Omental fat pad (tissue), 4 donors: ENCODE measurements at places on chromosomes 11 and 22. TPM values are rescaled to one million over a fixed set of nuclear protein-coding genes. Genes with fewer than 3 reads are reported as not detected.

Gene RGL4
- total RNA-seq = 1.3 TPM

DNA sequence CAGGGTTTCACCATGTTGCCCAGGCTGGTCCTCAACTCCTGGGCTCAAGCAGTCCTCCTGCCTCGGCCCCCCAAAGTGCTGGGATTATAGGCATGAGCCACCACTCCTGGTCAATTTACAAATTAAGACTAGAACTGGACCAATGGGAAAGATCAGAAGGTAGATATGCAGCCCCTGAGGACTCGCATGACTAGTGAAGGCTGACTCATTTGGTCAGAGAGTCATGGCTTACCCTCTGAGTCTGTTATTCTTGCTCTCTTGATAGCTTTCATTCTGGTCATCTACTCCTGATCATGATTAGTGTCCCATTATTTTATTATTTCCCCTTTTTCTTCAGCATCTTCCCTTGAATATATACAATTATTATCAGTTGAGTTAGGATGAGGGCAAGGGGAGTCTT, 2.7 kb upstream of the LDHAL6A start:
- no peak for DNase-seq

Gene HTR3A
- not detected for total RNA-seq

GRCh38 chr11:76051937-76052336, 154.4 kb downstream of the WNT11 start:
- DNase-seq = no peak

GRCh38 chr11:129729216-129729615, 86.4 kb upstream of the TMEM45B start:
- no peak for DNase-seq

GRCh38 chr22:49290711-49291110, 537.0 kb downstream of the BRD1 start:
- DNase-seq = no peak

DNA sequence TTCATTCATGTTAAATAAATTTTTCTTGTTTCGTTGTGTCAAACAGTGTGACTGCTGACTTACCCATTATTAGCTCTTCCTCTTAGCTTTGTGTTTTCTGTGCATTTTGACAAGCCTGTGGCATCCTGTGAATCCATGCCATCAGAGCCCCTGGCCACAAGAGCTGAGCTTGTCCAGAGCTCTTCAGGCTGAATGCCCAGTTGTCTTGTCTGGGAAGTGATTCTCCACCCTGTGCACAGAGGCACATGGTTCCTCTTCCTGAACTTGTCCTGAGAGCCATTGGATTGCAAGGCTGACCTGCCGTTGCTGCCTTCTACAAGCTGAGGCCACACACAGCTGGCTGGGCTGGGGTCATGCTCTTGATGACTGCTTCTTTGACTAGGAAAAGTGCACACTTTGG, 64.1 kb downstream of the PPP6R3 start:
- no peak for DNase-seq

GRCh38 chr11:20308601-20309000, 54.9 kb upstream of the HTATIP2 start:
- no peak for DNase-seq

DNA sequence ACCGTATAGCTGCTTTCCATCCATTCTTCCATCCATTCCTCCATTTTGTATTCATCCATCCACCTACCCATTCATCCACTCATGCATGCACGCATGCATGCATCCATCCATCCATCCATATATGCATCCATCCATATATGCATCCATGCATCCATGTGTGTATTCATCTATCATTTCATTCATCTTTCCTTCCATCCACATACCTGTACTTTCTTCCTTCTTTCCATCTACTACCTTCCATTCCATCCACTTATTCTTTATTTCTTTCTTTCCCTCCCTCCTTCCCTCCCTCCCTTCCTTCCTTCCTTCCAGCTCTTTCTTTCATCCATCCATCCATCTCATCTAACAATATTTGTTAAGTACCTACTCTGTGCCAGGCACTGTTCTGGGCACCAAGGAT, 19.9 kb downstream of the KIAA1671 start:
- DNase-seq = no peak

Gene OLFML1
- 6.5 TPM for total RNA-seq

DNA sequence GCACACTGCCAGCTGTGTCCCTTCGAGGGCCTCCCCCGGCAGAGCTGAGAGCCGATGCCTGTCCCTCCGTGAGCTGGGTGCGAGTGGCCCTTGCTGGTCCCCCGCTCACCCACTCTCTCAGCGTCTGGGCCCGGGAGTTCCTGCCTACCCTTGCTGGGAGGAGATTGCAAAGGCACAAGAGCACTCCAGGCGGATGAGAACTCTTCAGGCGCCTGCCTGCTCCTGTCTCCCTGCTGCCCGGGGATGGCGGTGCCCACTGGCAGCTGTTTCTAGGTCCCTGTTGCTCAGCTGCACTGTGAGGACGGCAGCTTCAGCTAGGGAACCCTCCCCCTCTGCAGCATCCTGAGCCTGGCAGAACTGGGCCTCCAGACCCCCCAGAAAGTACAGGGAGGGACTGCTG, 61.1 kb downstream of the FLRT1 start:
- no peak for DNase-seq

DNA sequence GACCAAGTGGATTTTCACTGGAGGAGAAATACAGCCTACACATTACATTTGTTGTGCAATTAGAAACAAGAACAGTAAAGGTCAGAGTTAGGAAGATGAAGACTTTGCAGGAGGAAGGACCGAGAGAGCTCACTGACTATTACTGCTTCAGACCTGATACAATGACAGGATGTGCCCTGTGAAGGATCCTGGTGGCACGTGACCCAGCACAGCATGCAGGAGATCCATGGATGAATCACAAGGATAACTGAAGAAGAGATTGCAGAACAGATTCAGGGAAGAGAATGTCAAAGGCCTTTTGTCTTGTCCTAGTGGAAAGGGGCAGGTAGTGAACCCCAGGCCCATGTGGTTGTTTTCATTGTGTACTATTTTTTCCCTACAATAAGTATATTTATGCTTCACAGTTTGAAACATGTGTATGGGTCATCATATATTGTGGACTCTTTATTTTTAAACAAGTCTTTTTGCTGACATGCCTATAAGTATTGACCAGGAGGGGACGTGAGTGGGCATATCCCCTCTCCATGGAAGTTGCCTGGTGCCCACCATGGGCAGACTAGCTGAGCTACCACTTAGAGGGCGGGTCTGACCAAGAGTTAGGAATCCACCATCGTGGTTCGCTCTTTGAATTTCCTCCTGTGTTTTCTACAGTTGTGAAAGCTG, 44.3 kb downstream of the RASSF10 start:
- DNase-seq = no peak

DNA sequence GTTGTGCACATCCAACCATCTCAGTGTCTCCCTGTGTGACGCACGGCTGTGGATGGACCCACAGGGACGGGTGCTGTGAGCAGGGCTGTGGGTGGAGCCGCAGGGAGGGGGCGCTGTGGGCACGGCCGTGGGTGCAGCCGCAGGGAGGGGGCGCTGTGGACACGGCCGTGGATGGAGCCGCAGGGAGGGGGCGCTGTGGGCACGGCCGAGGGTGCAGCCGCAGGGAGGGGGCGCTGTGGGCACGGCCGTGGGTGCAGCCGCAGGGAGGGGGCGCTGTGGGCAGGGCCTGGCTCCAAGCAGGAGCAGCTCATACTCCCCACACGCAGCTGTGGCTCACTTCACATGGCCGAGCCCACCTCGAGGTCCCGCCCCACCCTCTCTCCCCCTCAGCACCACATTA, 6.0 kb upstream of the MAPK11 start:
- no peak for DNase-seq

Gene YPEL4
- total RNA-seq = 1.8 TPM

DNA sequence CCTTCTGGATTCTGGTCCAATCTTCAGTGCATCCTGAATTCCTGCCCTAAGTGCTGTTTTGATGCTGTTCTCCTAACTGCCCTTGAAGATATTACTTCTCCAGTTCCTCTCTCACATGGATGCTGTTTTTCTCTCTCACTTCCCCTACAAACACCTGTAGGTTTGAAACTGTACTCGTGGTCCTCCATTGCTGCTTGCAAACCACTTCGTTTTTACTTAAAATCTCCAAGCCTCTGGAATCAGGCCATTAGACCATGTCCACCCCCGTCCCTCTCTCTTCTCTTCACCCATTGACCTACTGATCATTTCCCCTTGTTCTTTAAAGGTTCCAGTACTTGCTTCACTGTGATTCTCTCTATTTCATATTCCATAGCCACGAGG, 988.1 kb downstream of the NTM start:
- no peak for DNase-seq

Gene PDE2A
- 71.9 TPM for total RNA-seq

GRCh38 chr11:35553021-35553420, 27.6 kb upstream of the PAMR1 start:
- no peak for DNase-seq

- no peak for DNase-seq
Observed at GRCh38 chr22:28172892-28173670, 254.0 kb upstream of the PITPNB start.

Gene PLAAT3
- 125 TPM for total RNA-seq

Gene ESAM
- total RNA-seq = 70.0 TPM

DNA sequence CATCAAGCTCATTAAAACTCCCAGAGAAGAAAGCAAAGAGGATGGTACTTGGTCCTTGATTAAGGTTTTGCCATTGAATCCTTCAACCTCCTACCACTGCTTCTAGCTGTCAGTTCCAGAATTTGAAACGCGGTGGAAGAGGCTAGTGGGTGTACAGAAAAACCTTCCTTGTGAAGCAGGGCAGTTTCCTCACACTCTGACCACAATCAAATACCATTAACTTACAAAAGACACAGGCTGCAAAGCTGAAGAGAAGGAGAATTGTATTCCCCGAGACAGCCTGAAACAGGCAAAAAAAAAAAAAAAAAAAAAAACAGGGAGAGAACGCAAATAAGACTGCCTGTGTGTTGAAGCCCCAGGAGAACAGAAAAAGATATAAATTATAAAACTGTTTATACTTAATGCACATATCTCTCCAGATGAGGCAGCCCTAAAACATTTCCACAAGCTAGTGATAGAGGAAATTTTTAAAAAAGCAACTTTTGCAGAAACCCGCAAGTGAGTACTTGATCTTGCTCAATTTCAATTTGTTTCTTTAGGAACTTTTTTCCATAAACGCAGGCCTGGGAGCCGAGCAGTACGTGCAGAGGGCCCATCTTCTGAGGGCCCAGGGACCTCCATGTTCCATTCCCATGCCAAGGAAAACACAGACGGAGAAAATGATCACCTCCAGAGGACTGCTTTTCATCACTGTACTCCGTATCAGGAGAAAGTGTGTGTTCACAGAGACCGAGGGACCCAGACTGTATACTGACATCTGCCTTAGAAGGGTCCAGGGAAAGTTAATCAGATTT, 218.7 kb upstream of the BLID start:
- no peak for DNase-seq

Gene OR4C12
- total RNA-seq = not detected

Gene VPREB3
- total RNA-seq = not detected

DNA sequence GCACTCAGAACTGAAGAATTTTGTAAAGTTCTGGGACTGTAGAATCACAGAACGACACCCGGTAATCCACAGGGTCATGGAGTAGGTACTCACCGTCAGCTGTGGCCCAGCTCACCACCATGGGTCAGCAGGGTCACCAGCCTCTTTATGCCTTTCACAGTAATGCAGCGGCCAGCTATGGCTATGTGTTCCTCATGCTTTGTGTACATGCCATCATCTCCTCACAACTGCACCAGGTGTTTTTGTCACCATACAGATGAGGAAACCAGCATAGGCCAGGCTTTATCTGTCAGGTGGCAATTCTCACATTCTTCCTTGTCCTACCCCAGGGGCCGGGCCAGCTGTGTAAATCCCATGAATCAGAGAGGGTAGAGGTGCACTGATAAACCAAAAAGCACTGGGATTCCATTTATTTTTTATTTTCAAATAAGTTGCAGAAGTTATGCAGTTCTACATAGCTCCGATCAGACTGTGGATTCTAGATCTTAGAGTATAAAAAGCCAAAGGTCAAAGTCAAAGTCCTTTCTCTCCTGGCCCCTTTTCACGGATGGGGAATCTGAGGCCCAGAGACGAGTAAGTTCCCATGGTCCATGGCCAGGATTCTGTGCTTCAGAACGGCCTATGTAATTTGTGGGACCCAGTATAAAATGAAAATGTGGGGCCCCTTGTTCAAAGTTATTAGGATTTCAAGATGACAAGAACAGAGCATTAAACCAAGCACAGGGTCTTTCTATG, 17.5 kb downstream of the TSKU start:
- no peak for DNase-seq
